ENCODE measurements at places on chromosomes 3 and 15.

DNA sequence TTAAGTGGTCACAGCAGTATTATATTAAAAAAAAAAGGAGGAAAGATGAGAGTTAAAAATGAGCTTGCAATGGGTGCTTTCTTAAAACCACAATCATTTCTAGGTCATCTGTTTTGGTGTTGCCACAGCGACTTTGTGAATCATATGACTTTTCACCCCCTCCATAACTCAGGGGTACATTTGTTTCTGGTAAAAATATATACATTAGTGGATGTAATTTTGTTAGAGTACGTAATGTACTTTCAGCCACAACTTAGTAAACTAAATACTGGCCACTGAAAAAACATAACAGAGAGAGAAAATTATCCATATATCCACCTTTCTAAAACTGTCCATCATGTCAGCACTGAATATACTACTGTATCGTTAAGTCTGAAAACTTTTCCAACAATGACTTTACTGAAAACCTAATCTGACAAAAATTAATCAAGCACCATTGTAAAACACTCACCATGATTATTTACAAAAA, 3.4 kb downstream of the ANKRD28 start:
- no peak for DNase-seq

DNA sequence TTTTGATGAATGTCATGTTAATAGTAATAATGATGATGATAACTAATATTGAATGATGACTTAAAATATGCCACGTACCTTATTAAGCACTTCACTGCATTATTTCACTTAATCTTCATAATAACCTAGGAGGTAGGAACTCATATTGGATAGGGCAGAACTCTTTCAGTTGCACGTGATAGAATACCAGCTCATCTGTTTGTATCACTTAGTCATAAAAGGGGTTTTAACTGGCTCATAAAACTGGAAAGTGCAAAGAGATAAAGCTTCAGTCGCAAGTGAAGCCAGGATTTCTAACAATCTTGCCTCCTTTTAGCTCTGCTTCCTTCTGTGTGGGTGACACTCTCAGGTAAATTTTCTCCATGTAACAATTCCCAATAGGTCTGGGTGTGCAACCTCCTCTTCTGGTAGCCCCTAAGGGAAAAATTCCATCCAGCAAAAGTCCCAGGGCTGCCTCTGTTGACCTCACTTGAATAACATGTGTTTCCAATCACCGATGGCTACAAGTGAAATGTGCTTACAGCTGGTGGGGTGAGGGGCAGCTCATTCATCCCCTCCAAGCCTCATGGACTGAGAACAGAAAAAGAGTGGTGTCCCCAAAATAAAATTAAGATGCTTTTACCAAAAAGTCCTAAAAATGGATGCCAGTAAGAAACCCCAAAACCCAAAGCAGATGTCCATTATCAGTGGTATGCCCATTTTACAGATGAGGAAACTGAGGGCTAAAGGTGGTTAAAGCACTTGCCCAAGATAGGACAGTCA, 9.3 kb downstream of the GXYLT2 start:
- DNase-seq: no peak

DNA sequence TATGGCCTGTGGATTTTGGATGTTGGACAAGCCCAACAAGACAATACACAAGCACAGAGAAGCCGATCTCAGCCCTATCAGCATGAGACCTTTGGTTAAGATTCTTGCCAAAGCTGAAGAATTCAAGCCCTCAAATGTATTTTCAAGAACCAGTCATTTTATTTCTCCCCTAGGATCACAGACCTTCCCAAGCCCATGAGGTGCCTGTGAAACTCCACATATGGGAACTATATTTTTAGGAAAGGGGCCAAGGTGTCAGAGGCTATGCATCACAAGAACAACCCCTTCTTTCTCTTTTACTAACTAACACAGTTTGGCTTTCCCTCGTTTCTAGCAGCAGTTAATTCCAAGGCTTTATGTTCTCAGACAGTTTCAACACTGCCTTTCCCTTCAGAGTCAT, 364.5 kb downstream of the MAGI1 start:
- DNase-seq: no peak

DNA sequence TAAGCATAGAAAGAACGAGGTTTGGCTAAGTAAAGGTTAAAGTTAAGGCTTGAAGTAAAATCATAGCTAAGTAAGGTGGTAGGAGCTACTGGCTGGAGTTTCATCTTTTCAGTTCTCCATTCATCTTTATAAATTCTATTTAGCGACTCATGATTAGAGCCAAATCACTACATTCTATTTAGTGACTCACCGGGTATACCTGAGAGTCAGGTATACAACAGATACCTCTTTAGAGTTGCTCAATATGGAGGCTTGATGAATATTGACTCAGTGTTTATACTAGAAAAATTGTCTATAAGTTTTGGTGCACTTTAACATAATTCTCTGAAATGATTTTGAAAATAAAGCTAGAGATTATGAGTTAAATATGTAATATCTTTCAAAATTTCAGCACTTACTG, 328.8 kb upstream of the GRM7 start:
- DNase-seq: no peak

DNA sequence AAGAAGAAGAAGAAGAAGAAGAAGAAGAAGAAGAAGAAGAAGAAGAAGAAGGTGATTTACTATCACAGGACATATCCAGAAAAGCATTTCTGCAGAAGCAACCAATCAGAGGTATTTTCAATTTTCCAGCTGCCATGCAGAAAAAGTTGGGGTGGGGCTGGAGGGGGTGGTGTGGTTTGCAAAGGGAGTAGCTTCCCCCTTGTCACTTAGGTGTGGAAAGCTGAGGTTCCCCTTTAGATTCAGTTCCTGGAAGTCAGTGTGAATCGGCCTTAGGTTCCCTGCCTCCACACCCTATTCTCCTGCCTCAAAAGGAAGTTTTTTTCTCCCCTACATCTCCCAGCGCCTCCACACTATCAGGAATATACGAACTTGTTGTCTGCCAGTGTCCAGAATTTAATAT, 276.7 kb upstream of the ARRDC4 start:
- no peak for DNase-seq

DNA sequence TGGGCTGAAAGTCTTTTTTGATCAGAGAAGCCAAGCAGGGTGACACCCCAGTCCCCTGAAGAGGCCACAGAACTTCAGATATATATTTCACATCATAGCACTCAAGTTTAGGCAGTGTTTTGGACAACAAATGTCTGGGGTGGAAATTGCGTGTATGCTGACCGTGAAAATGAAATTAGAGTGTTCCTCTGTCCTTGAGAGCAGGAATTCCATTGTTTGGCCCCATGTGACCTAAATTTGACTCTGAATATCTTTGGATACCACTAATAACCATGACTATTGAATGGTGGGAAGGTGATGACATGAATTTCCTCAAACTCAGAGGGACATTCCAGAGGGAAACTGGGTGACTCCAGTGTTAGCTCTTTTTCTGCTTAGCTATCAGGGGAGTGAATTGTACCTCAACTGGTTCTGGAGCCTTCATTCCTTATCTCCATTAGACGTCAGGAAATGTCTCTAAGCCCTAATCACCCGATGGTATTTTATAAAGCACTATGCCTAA, 263.5 kb upstream of the RASGRP1 start:
- DNase-seq: no peak

DNA sequence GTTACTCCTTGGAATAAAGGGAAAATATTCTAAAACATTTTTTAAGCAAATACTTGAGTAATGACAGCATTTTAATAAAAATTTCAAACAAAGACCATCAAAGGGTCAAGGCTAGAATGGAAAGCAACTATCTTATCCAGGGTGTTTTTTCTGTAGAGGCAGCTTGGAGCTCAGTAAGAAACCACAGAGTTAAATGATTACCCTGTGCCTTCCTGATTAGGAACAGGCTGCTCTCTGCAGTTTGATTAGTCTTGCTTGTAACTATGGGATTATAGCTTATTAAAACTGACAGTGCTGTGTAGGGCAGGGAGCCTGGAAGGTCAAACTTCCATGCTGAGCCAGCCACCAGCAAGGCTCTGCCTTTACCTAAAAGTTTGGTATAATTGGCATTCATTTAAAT, 33.1 kb downstream of the QTRT2 start:
- no peak for DNase-seq

GRCh38 chr15:24017470-24017869, 330.4 kb upstream of the NDN start:
- DNase-seq: no peak

DNA sequence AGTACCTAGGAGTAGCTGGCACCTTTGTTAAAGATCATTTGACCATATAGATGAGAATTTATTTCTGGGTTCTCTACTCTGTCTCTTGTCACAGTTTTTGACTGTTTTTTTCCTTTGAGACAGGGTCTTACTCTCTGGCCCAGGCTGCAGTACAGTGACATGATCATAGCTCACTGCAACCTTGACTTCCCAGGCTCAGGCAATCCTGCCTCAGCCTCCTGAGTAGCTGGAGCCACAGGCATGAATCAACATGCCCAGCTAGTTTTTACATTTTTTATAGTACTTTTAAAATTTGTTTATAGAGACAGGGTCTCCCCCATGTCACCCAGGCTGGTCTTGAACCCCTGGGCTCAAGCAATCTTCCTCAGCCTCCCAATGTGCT, 45.0 kb downstream of the BCL2L10 start:
- DNase-seq: no peak

- DNase-seq: peak; percentile 26
Observed at GRCh38 chr3:62876064-62876463, 848 bp upstream of the CADPS start.

- no peak for DNase-seq
Observed at GRCh38 chr15:93124126-93124525, 35.1 kb upstream of the RGMA start.
